ENCODE measurements at places on chromosomes 7 and 10. TPM values are rescaled to one million over a fixed set of nuclear protein-coding genes. Genes with fewer than 3 reads are reported as not detected.

Gene PPP1R17
- not detected for total RNA-seq

Gene NUTM2A
- total RNA-seq = 2.3 TPM

Gene ITPRID1
- total RNA-seq = not detected

Gene MKX
- 0.22 TPM for total RNA-seq

Gene IL2RA
- total RNA-seq = 0.30 TPM

Gene SPDYE16
- not detected for total RNA-seq

Measured in right atrium auricular region (tissue), 2 donors.